ENCODE measurements at places on chromosomes 4 and X. TPM values are rescaled to one million over a fixed set of nuclear protein-coding genes. Genes with fewer than 3 reads are reported as not detected.

Gene NPY5R
- not detected for total RNA-seq

Gene HHIP
- total RNA-seq, result 0.38 TPM

Gene TCEAL7
- total RNA-seq, result not detected

Gene FGD1
- 0.08 TPM for total RNA-seq

Gene UGT2B10
- not detected for total RNA-seq

Gene RTL9
- total RNA-seq, result 0.21 TPM

Gene CXCR3
- total RNA-seq, result 45.4 TPM

Gene MANBA
- total RNA-seq, result 13.8 TPM

Gene TRPC3
- total RNA-seq, result not detected

Gene CT45A9
- total RNA-seq, result not detected

Gene FHIP1A
- total RNA-seq, result 0.28 TPM

Gene GPR78
- not detected for total RNA-seq

Gene LEF1
- total RNA-seq, result 18.4 TPM

DNA sequence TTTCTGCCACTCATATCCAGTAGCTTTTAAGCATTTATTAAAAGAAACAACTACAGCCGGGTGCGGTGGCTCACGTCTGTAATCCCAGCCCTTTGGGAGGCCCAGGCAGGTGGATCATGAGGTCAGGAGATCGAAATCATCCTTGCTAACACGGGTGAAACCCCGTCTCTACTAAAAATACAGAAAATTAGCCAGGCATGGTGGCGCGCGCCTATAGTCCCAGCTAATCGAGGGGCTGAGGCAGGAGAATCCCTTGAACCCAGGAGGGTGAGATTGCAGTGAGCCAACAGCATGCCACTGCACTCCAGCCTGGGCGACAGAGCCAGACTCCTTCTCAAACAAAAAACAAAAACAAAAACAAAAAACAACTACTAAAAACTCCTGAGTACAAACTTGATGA lies 119.8 kb downstream of the EPHA5 start:
- no peaks in the 10 kb centered on the region for H3K36me3 ChIP-seq
- no peak overlapping the region for H3K4me3 ChIP-seq
- H3K27ac ChIP-seq, result no peak overlapping the region
- no peaks in the 10 kb centered on the region for H3K4me1 ChIP-seq
- no peaks in the 10 kb centered on the region for H3K27me3 ChIP-seq

DNA sequence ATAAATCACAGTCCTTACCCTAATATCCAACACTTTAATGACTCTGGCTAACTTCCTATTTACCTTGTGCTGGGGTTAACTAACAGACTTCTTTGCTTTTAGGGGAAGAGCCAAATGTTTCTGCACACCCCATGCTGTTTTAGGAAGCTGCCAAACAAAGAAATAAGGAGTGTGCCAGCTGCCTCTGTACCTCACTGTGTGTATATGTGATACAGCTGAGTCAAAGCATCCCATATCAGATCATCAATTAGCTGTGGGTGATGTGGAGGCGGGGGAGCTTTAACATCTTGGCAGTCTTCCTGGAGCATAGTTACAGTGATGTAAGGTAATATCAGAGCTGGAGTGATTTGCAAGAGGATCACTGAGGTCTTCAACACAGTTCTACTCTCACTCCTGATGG lies 95.4 kb downstream of the COL25A1 start:
- no peaks in the 10 kb centered on the region for H3K27me3 ChIP-seq
- H3K27ac ChIP-seq, result no peak overlapping the region
- no peak overlapping the region for H3K4me3 ChIP-seq
- DNase-seq, result no peak

GRCh38 chr4:28523681-28524190 lies 1663.1 kb downstream of the STIM2 start:
- H3K27ac ChIP-seq, result no peak overlapping the region
- DNase-seq, result no peak
- H3K4me1 ChIP-seq, result no peaks in the 10 kb centered on the region
- H3K36me3 ChIP-seq, result no peaks in the 10 kb centered on the region

GRCh38 chr4:184150102-184150839 lies 67.4 kb downstream of the ENPP6 start:
- H3K4me1 ChIP-seq, result no peaks in the 10 kb centered on the region
- H3K27me3 ChIP-seq, result no peaks in the 10 kb centered on the region
- DNase-seq, result no peak
- H3K36me3 ChIP-seq, result no peaks in the 10 kb centered on the region
- H3K27ac ChIP-seq, result no peak overlapping the region

GRCh38 chr4:156771171-156771837 lies 200.3 kb downstream of the PDGFC start:
- no peaks in the 10 kb centered on the region for H3K4me1 ChIP-seq
- no peak overlapping the region for H3K27ac ChIP-seq
- DNase-seq, result no peak
- H3K4me3 ChIP-seq, result no peak overlapping the region

GRCh38 chr4:62644372-62644771 lies 1444.2 kb downstream of the ADGRL3 start:
- no peaks in the 10 kb centered on the region for H3K27me3 ChIP-seq
- H3K4me1 ChIP-seq, result no peaks in the 10 kb centered on the region
- no peak overlapping the region for H3K4me3 ChIP-seq
- no peak overlapping the region for H3K27ac ChIP-seq
- no peaks in the 10 kb centered on the region for H3K36me3 ChIP-seq

DNA sequence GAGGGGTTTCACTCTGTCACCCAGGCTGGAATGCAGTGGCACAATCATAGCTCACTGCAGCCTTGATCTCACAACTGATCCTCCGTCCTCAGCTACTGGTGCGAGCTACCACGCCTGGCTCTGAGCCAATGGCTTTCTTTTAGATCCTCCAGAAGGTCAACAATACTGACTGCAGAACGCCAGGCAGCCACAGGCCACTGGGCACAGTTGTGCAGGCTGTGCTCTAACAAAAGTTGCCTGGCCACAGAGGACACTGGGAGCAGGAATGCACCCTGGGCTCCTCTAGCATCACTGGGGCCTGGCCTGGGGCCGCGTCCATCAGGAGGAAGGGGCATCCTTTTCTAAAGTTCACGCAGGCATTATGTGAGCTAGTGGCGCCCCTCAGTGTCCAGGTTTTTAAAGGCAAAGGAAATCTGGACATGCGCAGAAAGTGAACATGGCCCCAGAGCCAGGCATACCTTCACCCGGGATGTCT lies 14.9 kb upstream of the PORCN start:
- no peak overlapping the region for H3K4me3 ChIP-seq
- no peaks in the 10 kb centered on the region for H3K36me3 ChIP-seq
- no peaks in the 10 kb centered on the region for H3K4me1 ChIP-seq
- no peak overlapping the region for H3K27ac ChIP-seq
- DNase-seq, result no peak

DNA sequence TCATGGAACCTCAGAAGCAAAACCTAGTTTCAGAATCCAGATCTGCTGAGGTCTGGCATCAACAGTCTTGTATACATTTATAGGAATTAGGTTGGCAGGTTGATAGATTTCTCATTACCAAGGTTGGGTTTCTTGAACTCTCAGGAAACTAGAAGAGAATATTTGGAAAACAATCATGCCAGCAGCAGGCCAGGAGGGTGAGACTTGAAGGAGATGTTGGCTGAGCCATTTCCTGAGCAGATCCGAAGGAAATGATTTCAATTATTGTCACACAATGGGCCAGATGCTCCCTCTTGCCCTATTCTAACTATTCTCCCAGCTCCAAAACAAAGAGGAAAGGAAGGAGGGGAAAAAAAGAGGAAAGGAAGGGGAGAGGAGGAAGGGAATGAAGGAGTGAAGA lies 45.2 kb downstream of the SHROOM4 start:
- H3K4me3 ChIP-seq, result no peak overlapping the region
- no peak overlapping the region for H3K27ac ChIP-seq
- no peaks in the 10 kb centered on the region for H3K36me3 ChIP-seq
- no peaks in the 10 kb centered on the region for H3K4me1 ChIP-seq
- no peak for DNase-seq

DNA sequence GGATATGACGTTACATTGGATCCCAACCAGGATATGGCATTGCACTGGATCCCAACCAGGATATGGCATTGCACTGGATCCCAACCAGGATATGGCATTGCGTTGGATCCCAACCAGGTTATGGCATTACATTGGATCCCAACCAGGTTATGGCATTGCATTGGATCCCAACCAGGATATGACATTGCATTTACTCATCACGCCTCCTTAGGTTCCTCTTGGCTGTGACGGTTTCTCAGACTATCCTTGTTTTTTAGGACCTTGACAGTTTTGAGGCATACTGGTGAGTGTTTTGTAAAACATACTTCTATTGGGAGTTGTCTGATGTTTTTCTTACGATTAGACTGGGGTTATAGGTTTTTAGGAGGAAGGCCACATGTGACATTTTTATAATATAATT lies 5.4 kb upstream of the ACSL1 start:
- DNase-seq, result no peak
- H3K27me3 ChIP-seq, result no peaks in the 10 kb centered on the region
- no peak overlapping the region for H3K27ac ChIP-seq
- H3K36me3 ChIP-seq, result no peaks in the 10 kb centered on the region
- H3K4me3 ChIP-seq, result no peak overlapping the region

DNA sequence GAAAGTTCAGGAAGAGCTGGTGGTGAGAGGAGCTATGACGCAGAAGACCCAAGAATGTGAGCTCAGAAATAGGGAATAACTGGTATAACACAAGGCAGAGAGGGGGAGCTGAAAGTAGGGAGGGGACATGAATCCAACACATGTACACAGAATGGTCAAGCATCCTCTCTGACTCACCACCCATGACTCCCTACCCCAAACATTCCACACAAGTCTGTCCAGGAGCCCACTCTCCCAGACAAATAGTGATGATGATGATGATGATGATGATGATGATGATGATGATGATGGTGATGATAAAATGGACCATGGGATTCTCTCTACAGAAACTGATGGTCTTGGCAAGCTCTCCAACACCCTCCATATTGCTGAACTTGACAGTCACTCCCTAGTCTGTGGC lies 46.4 kb downstream of the NAT8L start:
- no peaks in the 10 kb centered on the region for H3K27me3 ChIP-seq
- H3K4me1 ChIP-seq, result peaks cover 8% of the 10 kb centered on the region

DNA sequence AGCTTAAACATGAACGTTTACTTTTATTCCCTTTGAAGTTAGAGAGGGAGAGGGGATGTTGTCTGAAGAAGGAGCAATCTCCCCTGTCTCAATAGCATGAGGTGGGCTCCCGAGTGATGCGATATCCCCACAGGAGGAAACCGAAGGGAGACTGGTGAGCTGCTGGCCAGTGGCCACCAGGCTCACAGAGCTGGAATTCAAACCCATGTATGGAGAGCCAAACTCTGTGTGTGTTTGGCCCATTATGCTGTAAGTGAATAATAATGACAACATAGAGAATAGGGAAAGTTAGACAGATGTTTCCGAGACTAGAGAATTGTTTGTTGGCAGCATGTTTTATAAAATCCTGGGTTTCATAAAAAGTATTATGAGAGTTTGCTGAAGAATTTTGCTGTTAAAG lies 66.1 kb upstream of the CLNK start:
- H3K4me1 ChIP-seq, result peaks cover 17% of the 10 kb centered on the region
- no peaks in the 10 kb centered on the region for H3K27me3 ChIP-seq
- no peak overlapping the region for H3K4me3 ChIP-seq
- H3K36me3 ChIP-seq, result no peaks in the 10 kb centered on the region

- no peaks in the 10 kb centered on the region for H3K36me3 ChIP-seq
- H3K4me3 ChIP-seq, result no peak overlapping the region
- DNase-seq, result no peak
- no peak overlapping the region for H3K27ac ChIP-seq
- H3K27me3 ChIP-seq, result no peaks in the 10 kb centered on the region
Observed at GRCh38 chrX:74458736-74459135, 37.4 kb downstream of the SLC16A2 start.

GRCh38 chr4:183989931-183990330 lies 84.8 kb downstream of the STOX2 start:
- H3K4me1 ChIP-seq, result no peaks in the 10 kb centered on the region
- DNase-seq, result no peak
- no peak overlapping the region for H3K27ac ChIP-seq
- H3K4me3 ChIP-seq, result no peak overlapping the region

DNA sequence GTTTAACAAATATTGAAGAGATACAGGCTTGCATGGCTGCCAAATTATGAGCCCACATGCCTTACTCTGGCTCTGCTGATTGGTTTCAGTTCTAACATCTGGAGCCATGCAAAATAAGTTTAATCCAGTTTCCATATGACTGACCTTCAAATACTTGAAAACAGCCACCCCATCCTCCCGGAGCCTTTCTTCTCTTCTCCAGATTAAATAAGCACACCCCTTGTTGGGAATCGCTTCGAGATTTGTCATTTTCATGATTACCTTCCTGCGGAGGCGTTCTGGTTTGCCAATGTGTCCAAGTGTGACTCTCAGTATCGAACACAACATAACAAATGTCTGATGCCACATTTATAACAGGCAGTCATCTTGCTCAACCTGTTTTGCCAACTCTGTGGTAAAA lies 101.6 kb upstream of the JADE1 start:
- DNase-seq, result no peak
- H3K4me3 ChIP-seq, result no peak overlapping the region
- H3K36me3 ChIP-seq, result no peaks in the 10 kb centered on the region
- no peaks in the 10 kb centered on the region for H3K27me3 ChIP-seq

GRCh38 chrX:10665681-10666080 lies 45.3 kb upstream of the MID1 start:
- no peaks in the 10 kb centered on the region for H3K27me3 ChIP-seq
- H3K4me1 ChIP-seq, result no peaks in the 10 kb centered on the region
- no peak for DNase-seq
- H3K4me3 ChIP-seq, result no peak overlapping the region

GRCh38 chrX:22351966-22352365 lies 79.3 kb downstream of the CBLL2 start:
- no peak for DNase-seq
- H3K36me3 ChIP-seq, result no peaks in the 10 kb centered on the region
- H3K27ac ChIP-seq, result no peak overlapping the region
- H3K4me3 ChIP-seq, result no peak overlapping the region
- H3K27me3 ChIP-seq, result no peaks in the 10 kb centered on the region

DNA sequence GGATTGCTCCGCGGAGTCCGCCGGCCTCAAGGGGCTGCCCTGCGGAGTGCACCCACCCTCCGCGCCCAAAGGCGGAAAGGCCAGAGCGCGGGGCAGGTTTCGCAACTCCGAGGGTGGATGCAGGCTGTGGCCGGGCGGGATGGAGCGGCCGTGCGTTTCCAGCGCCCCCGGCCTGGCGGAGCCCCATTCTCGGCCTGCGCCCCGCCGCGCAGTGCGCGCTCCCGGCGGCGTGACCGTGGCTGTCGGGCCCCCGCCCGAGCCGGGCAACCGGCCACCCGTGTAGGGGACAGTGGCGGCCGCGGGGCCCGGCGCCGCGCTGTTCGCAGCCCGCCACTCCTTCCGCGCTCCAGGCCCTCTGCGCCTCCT lies 331 bp downstream of the SETD7 start:
- peaks cover 8% of the 10 kb centered on the region for H3K4me1 ChIP-seq
- no peaks in the 10 kb centered on the region for H3K36me3 ChIP-seq
- H3K4me3 ChIP-seq, result peak overlapping the region; percentile 74
- peaks cover 25% of the 10 kb centered on the region for H3K27me3 ChIP-seq

DNA sequence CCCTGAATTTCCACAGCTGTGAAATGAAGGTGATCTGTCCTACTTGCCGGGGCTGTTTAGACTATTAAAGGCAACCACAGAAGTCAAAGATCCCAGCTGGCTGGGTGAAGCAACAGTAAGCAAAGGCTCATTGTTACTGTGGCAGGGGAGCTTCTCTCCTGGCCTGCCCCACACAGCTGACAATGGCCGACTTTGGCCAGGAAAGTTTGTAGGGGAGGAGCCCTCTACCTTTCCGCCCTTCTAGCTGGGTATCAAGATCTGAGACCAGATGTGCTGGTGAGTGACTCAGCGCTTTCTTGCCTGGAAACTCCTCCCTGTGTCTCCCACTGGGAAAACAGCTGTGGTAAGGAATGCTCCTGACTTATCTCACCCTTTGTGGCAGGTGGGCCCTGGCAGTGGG lies 21.1 kb downstream of the RASSF6 start:
- DNase-seq, result no peak
- no peaks in the 10 kb centered on the region for H3K27me3 ChIP-seq
- H3K4me1 ChIP-seq, result peaks cover 3% of the 10 kb centered on the region
- no peak overlapping the region for H3K27ac ChIP-seq

Data from GM12878 (cell line).